ENCODE measurements at places on chromosomes 7 and 10.

GRCh38 chr10:84166620-84167288, 6.8 kb upstream of the GPR15LG start:
- DNase-seq: no peak

DNA sequence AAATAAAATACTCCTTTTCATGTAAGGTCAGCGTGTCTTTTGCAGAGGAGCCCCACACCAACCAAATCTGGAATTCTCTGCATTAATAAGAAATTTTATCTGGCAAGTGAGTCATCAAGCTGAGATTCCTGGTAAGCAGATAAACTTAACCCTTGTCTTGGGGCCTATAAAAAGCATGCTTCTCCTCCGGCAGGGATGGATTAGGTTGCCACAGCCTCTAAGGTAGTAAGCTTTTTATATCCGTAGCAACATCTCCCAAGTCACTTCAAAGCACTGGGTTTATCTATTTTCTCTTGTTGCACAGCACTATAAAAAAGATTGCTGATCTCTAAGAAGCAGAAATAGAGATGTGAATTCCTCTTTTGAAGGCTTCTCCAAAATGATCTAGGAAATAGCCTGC, 202.8 kb upstream of the NOBOX start:
- no peak for DNase-seq

DNA sequence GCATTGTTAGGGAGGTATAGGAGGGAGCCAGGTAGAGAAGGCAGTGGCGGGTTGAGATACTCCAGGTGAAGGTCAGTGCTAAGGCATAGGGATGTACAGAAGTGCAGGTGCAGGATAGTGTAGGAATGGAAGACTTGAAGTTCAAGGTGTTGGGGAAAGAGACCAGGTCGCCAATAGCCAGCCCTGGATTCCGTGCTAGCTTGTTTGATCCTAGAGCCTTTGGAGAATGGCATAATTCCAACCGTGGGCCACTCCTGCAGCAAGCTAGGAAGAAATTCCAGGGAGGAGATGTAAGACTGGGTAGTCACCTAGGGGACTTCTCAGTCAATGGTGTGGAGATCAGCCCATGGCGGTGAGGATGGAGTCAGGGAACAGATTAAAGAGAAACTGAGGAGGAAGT, 272.7 kb downstream of the RPS24 start:
- DNase-seq: no peak

DNA sequence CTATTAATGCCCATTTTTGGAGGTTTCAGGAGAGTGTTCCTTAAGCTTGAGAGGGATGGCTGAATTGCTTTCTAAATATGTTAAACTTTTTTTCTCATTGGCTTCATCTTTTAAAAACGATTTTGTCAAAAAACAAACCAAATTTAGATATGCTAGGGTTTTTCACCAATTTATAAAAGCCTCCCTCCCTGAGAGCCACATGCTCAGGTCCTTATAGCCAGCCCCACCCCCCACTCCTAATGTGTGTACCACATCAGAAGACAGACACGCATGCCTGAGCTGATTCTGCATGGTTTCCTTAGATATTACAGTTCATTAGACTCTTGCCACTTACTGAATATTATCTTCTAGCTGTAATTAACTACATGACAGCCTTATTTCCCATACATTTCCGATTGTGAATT, 2.0 kb downstream of the CUL1 start:
- DNase-seq: peak; percentile 33

- DNase-seq: no peak
Measured at GRCh38 chr10:3750006-3750816, 34.8 kb downstream of the KLF6 start.

GRCh38 chr7:128021366-128021765, 9.9 kb downstream of the LRRC4 start:
- no peak for DNase-seq

Measured in effector CD4-positive, alpha-beta T cell (primary cell).